ENCODE measurements at places on chromosomes 6 and 20. TPM values are rescaled to one million over a fixed set of nuclear protein-coding genes. Genes with fewer than 3 reads are reported as not detected.

The PLAGL1 gene
- total RNA-seq: 4.5 TPM

The GSTA2 gene
- total RNA-seq: not detected

The OR12D3 gene
- total RNA-seq: not detected

The VSX1 gene
- total RNA-seq: not detected

The RREB1 gene
- total RNA-seq: 51.6 TPM

The FOXA2 gene
- not detected for total RNA-seq

The DNAH8 gene
- 0.05 TPM for total RNA-seq

The HEBP2 gene
- 48.2 TPM for total RNA-seq

The MMP24 gene
- not detected for total RNA-seq

The OSTM1 gene
- total RNA-seq: 31.5 TPM

The SCGN gene
- not detected for total RNA-seq

The IL17A gene
- not detected for total RNA-seq

The METTL24 gene
- total RNA-seq: not detected

The TDRD6 gene
- not detected for total RNA-seq

The LATS1 gene
- total RNA-seq: 44.6 TPM

The CDH4 gene
- 0.05 TPM for total RNA-seq

The GHRH gene
- not detected for total RNA-seq

The OOEP gene
- total RNA-seq: 0.41 TPM

The CYP39A1 gene
- total RNA-seq: not detected

The FAM210B gene
- 31.8 TPM for total RNA-seq

The ACTL10 gene
- total RNA-seq: 0.66 TPM

The KCNK15 gene
- total RNA-seq: not detected

The LAMA5 gene
- 1.3 TPM for total RNA-seq

The OR2J3 gene
- not detected for total RNA-seq

The KCNK16 gene
- not detected for total RNA-seq

The SLC17A3 gene
- total RNA-seq: not detected

The DEFB110 gene
- not detected for total RNA-seq

The ABHD16B gene
- total RNA-seq: not detected

The HLA-DRB1 gene
- total RNA-seq: 80.3 TPM

The ARMH2 gene
- 5.0 TPM for total RNA-seq

The STX7 gene
- 43.3 TPM for total RNA-seq

The ADGRB3 gene
- total RNA-seq: not detected

The SCUBE3 gene
- total RNA-seq: not detected

The JAG1 gene
- not detected for total RNA-seq

The BAK1 gene
- total RNA-seq: 17.7 TPM

The SLX4IP gene
- 6.8 TPM for total RNA-seq

The EEF1A2 gene
- 1.3 TPM for total RNA-seq

The CD83 gene
- 5.1 TPM for total RNA-seq

The SNAP25 gene
- total RNA-seq: 0.39 TPM

The BEND6 gene
- total RNA-seq: not detected

The C6orf163 gene
- 6.9 TPM for total RNA-seq

The SEL1L2 gene
- total RNA-seq: not detected

The TUBB2B gene
- 0.38 TPM for total RNA-seq

The ZSCAN23 gene
- total RNA-seq: 3.3 TPM

The SSTR4 gene
- not detected for total RNA-seq

The ADGB gene
- total RNA-seq: not detected

The UNC5CL gene
- total RNA-seq: 7.2 TPM

The MEI4 gene
- not detected for total RNA-seq

The RSPH3 gene
- 2.3 TPM for total RNA-seq

Measured in naive thymus-derived CD4-positive, alpha-beta T cell (primary cell).